ENCODE measurements at places on chromosomes 4 and X.

DNA sequence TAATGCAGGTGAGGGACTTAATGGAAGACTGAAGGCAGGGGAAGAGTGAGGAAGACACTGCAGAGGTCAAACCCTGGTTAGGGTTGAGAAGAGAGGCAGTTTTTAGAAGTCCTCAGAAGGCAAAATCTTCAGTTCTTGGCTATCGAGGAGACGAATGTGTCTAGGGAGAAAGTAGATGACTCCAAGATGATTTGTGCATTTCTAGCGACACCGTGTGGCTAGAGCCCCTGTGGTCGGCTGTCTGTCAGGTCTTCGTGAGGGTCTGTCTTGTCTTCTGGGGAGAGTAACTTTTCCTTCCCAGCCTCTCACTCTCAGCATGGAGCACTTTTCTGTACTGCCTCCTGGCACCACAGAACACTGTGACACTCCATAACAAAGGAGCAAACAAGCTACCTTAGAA is 458.1 kb downstream of the STIM2 start:
- no peak overlapping the region for H3K4me3 ChIP-seq
- no peak overlapping the region for H3K27ac ChIP-seq
- H3K36me3 ChIP-seq: no peaks in the 10 kb centered on the region
- H3K27me3 ChIP-seq: no peaks in the 10 kb centered on the region
- DNase-seq: peak; percentile 57

- H3K27me3 ChIP-seq: no peaks in the 10 kb centered on the region
- no peak for DNase-seq
- no peak overlapping the region for H3K27ac ChIP-seq
- no peak overlapping the region for H3K4me3 ChIP-seq
Measured at GRCh38 chrX:20906571-20906970, 467.6 kb upstream of the CNKSR2 start.

- no peak overlapping the region for H3K27ac ChIP-seq
- H3K27me3 ChIP-seq: no peaks in the 10 kb centered on the region
- H3K4me3 ChIP-seq: no peak overlapping the region
- no peak for DNase-seq
- no peaks in the 10 kb centered on the region for H3K36me3 ChIP-seq
Measured at GRCh38 chrX:135393051-135393450, 28.7 kb upstream of the SMIM10L2A start.

DNA sequence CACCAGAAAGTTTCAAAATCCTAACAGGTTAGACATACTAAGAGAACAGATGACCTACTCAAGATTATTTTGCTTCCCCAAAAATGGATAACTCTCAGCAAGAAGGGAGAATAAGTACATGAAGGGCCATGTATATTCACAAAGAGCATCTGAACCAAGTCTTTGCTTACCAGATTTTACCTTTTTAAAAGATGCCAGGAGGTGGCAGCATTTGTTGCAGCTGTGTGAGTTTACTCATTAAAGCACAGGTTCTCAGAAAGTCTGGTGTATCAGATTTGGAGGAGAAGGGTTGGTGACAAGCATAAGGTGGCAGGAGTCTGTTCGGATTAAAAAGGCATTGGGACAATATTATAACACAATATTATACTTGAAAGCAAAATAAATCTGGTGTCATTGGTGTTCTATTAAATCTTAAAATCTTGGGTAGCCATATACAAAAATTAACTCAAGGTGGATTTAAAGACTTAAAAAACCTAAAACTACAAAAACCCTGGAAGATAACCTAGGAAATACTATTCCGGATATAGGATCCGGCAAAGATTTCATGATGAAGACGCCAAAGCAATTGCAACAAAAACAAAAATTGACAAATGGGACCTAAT is 51.3 kb upstream of the NFKB1 start:
- no peaks in the 10 kb centered on the region for H3K27me3 ChIP-seq
- H3K4me3 ChIP-seq: no peak overlapping the region
- DNase-seq: peak; percentile 86
- no peak overlapping the region for H3K27ac ChIP-seq
- no peaks in the 10 kb centered on the region for H3K4me1 ChIP-seq
- no peaks in the 10 kb centered on the region for H3K36me3 ChIP-seq

DNA sequence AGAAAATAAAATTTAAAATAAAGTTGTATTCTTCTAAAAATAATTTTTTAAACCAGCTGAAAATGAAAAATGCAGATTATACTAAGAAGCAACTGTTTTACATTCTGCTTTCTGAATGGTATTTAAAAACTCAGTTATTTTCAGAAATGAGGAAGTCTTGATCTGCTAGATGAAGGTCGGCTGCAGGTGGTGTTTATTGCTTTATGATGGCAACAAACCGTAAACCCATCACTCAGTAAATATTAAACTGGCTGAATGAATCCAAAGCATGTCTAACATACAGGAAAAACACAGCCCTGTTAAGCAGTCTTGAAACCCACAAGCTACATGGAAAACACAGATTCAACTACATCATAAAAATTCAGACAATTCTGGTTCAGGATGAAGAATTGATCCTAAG is 29.3 kb downstream of the DYNLT3 start:
- H3K27ac ChIP-seq: no peak overlapping the region
- H3K36me3 ChIP-seq: no peaks in the 10 kb centered on the region
- H3K4me1 ChIP-seq: no peaks in the 10 kb centered on the region
- no peak for DNase-seq
- H3K4me3 ChIP-seq: no peak overlapping the region

- H3K4me3 ChIP-seq: no peak overlapping the region
- H3K27me3 ChIP-seq: no peaks in the 10 kb centered on the region
- peak overlapping the region; percentile 83 for H3K27ac ChIP-seq
- peaks cover 80% of the 10 kb centered on the region for H3K4me1 ChIP-seq
- no peak for DNase-seq
- no peaks in the 10 kb centered on the region for H3K36me3 ChIP-seq
Measured at GRCh38 chr4:2790583-2791517, 2.0 kb upstream of the SH3BP2 start.

- H3K36me3 ChIP-seq: peaks cover 33% of the 10 kb centered on the region
- H3K4me1 ChIP-seq: no peaks in the 10 kb centered on the region
- H3K4me3 ChIP-seq: no peak overlapping the region
Measured at GRCh38 chr4:25368315-25368714, 8.7 kb upstream of the ANAPC4 start.

DNA sequence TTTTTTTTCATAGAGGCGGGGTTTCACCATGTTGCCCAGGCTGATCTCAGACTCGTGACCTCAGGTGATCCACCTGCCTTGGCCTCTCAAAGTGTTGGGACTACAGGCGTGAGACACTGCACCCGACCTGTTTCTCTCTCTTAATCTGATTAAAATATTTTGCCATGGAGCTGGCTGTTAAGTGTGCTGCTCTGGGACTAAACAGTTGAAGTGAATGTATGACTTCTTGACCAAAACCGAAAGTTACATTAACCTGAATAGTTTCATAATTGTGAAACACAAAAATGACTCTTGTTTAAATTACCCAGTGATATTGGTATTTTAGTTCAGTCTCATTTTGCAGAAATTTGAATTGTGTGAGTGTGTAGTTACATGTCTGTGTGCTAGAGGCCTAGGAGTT is 2548.6 kb downstream of the PCDH7 start:
- no peak for DNase-seq
- H3K27ac ChIP-seq: no peak overlapping the region
- H3K27me3 ChIP-seq: no peaks in the 10 kb centered on the region

- no peaks in the 10 kb centered on the region for H3K4me1 ChIP-seq
- H3K27me3 ChIP-seq: no peaks in the 10 kb centered on the region
- no peak overlapping the region for H3K4me3 ChIP-seq
Measured at GRCh38 chrX:65451663-65452062, 82.9 kb downstream of the LAS1L start.

GRCh38 chr4:106629268-106629625 is 260.7 kb upstream of the GIMD1 start:
- H3K27ac ChIP-seq: no peak overlapping the region
- no peak for DNase-seq
- no peak overlapping the region for H3K4me3 ChIP-seq
- no peaks in the 10 kb centered on the region for H3K36me3 ChIP-seq

DNA sequence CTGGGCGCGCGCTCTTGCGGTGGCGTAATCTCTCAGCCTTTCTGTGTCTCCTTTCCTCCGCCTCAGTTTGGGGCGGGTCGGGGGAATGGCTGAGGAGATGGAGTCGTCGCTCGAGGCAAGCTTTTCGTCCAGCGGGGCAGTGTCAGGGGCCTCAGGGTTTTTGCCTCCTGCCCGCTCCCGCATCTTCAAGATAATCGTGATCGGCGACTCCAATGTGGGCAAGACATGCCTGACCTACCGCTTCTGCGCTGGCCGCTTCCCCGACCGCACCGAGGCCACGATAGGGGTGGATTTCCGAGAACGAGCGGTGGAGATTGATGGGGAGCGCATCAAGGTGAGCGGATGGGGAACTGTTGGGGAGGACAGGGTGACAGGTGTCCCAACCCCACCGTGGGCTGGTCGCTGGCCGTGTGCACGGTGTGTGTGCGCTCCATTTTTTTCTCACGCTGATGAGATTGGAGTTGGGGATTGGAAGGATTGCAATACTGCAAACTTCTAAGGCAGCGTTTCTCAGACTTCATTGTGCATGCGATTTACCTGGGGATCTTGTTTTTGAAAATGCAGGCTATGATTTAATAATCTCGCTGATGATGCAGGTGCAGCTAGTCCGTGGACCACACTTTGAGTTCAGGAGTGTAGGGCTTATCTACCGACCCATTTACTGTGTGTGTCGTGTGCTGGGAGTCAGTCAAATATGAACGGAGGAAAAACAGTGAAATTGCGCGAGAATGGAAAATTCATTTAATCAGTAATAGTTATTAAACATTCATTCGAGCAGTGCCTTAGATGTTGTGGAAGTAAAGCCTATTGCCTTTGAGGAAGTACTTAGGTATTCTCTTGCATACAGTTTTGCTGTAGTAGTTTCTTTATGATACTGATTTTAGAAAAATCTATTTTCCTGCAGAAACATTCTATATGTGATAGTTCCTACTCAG is at the start of gene RAB33B:
Gene RAB33B (plus strand): TSS at position 11 of the 935 bp plus-strand sequence. CDS start 75 bp downstream, at position 86.
- peak within 1 kb of the TSS; percentile 99 for H3K27ac ChIP-seq
- no peaks in the 10 kb centered on the region for H3K36me3 ChIP-seq
- DNase-seq: no peak

GRCh38 chr4:148162991-148163390 is 279.2 kb downstream of the NR3C2 start:
- H3K4me1 ChIP-seq: peaks cover 26% of the 10 kb centered on the region
- no peak overlapping the region for H3K27ac ChIP-seq
- no peak for DNase-seq
- no peaks in the 10 kb centered on the region for H3K27me3 ChIP-seq
- H3K36me3 ChIP-seq: no peaks in the 10 kb centered on the region

DNA sequence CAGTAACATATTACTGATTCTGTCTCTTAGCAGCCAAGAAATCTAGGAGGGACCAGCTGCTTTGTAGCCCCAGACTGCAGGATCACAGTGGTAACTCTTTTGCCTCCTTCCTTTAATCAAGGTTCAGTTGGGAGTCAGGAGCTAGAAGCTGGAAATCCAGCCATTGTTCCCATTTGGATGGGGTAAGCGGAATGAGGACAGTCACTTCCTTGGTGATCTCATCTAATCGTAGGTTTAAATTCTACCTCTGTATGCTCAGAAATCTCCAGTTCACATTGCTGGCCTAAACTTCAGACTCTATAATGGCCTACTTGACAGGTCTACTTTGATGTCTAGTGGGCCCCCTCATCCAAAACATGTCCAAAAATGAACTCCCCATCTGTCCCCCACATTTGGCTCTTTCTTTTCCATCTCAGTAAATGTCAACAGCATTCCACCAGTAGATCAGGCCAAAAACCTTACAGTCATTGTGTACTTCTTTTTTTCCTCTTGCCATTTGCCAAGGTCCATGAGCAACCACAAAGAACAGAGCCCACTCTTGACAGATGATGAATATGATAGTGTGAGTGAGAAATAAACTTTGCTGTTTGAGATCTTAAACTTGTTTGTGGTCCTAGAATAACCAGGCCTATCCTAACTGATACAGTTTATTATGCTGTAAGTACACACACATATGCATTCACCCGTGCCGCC is 40.1 kb downstream of the WWC2 start:
- H3K36me3 ChIP-seq: no peaks in the 10 kb centered on the region
- no peaks in the 10 kb centered on the region for H3K27me3 ChIP-seq
- no peak for DNase-seq
- no peak overlapping the region for H3K27ac ChIP-seq
- no peaks in the 10 kb centered on the region for H3K4me1 ChIP-seq

DNA sequence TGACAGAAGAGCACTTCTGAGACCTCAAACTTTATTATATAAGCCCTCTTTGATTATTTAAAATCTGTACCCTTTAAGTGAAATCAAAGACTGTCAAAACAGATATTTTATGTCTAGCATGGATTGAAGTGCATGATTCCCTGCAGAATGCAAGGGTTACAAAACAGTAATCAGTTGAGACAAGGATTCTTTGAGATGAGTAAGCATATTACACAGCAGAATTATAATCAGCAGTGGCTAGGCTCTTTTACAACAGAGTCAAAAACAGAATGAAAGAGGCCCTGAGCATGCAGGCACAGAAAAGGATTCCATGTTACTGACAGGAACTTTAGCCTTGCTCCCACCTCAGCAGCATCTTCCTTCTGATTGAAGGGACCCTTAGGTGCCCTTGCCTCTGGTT is 487.9 kb upstream of the GALNT7 start:
- no peak for DNase-seq
- H3K4me1 ChIP-seq: no peaks in the 10 kb centered on the region
- no peak overlapping the region for H3K4me3 ChIP-seq

DNA sequence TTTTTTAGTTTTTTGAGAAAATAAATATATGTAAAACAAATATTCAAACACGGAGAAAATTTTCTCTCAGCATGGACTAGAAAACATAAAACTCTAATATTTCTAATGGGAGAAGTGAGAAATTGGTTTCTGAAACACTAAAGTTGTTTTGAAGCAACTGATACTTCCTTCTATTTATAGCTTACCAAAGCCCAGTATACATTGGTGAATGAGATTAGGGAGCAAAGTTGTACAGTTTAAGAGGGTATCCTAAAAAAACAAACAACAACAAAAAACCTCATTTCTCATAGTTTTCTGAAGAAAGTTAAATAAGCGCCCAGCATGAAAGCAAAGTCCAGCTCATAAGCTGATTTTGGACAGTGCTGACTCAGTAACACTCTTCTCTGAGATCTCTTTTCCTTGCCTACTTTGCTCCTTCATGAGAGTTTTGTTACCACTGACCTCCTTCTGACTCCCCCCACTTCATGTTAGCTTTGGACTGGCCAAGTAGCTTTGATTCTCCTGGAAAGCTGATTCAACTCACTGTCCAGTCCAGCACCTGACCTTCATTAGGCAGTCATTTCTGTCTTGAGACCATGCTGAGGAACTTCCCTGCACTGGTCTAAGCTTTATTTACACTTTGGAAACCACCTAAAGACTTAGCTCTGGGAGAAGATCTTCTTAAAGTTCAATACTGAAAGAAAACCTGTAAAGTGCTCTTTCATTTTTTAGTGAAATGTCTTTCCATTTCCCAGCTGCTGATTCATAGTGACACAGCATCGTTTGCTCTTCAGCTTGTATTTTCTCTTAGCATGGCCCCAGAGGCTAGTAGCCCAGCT is 21.8 kb upstream of the P2RY10 start:
- no peaks in the 10 kb centered on the region for H3K36me3 ChIP-seq
- no peaks in the 10 kb centered on the region for H3K4me1 ChIP-seq
- DNase-seq: no peak
- no peaks in the 10 kb centered on the region for H3K27me3 ChIP-seq

GRCh38 chrX:7170898-7171297 is 22.9 kb upstream of the PUDP start:
- H3K4me1 ChIP-seq: no peaks in the 10 kb centered on the region
- H3K27ac ChIP-seq: no peak overlapping the region
- no peak overlapping the region for H3K4me3 ChIP-seq
- H3K36me3 ChIP-seq: no peaks in the 10 kb centered on the region
- H3K27me3 ChIP-seq: no peaks in the 10 kb centered on the region
- peak; percentile 32 for DNase-seq

GRCh38 chrX:77938083-77938680 is 27.7 kb downstream of the ATP7A start:
- DNase-seq: no peak
- H3K36me3 ChIP-seq: no peaks in the 10 kb centered on the region
- H3K4me3 ChIP-seq: no peak overlapping the region
- H3K27me3 ChIP-seq: no peaks in the 10 kb centered on the region
- H3K27ac ChIP-seq: no peak overlapping the region
